DMS79 (cell line): ENCODE measurements at places on chromosomes 2 and 18.

GRCh38 chr2:6474161-6475140, 391.3 kb downstream of the CMPK2 start:
- no peak for DNase-seq

DNA sequence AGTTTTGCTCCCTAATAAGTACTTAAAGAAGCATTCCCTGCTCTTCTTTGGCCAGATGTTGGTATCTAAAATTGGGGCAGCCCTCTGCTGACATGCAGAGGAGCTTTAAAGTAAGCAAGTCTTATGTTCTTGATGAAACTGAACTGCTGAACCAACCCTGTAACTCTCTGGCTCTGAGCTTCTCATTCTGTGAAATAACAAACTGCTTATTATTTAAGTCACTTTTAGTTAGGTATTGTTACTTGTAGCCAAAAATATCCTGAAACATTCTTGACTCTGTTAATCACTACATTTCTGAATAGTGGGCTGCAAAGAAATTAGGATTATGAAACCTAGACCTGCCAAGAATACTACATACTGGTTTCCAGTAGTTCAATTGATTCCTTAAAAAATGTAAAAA, 15.5 kb downstream of the PPP3R1 start:
- DNase-seq = no peak

GRCh38 chr18:11042247-11042646, 107.1 kb downstream of the PIEZO2 start:
- DNase-seq = no peak

GRCh38 chr18:79606621-79607331, 72.8 kb upstream of the CTDP1 start:
- no peak for DNase-seq

DNA sequence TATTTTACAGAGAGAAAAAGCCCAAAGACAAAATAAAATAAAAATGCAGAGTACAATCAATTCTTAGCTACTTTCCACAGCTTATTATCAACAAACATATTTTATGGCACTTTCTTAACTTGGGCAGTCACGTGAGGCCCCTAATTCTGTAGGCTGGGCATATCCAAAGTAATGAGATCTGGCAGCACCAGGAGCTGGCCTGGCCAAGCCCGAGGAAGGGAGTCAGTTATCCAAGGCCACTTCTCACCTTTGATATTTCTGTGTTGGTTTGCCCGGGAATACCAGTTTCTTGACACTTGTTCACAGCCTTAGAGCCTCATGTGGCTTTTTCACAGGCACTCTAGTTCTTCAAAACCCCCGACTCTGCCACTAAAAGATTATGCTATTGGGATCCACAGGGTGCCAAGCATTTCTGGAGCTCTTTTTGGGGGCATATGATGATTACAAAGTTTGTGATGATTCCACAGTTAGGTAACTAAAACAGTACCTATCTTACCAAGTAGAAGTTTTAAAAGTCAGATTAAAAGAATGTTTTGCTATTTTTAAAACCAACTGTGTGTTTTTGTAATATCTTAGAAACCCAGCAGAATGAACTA, 90.4 kb downstream of the MEP1B start:
- DNase-seq = no peak

DNA sequence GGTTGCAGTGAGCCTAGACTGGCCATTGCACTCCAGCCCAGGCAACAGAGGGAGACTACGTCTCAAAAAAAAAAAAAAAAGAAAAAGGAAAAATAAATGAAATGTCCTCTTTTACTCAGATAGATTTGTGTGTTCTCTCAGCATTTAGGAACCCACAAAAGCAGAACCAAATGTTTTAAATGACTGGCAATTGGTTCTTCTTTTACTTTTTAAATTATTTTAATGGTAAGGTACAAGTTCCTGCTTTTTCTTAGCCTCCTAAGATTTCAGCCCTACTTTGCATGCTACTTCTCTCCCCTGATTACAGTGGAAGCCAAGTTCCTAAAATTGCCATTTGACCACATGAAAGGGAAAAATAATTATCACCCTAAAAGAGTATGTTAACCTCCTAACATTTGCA, 23.5 kb downstream of the SRSF7 start:
- no peak for DNase-seq

DNA sequence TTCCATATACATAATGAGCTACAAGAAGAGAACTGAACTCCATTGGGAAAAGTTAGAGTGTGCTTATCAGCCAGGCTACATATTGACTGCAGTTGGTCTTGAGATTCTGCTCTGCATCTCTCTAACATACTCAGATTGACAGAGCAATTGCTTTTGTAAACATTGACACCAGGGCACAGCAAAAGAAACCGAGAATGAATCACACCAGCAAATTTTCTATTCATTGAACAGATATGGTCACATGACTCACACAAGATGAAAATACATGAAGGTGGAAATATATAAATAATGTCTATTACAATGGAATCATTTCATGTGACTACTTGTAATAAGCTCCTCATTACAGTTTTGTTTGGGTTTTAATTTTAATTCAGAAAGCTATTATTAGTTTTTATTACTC, 691.9 kb upstream of the TMEFF2 start:
- no peak for DNase-seq

DNA sequence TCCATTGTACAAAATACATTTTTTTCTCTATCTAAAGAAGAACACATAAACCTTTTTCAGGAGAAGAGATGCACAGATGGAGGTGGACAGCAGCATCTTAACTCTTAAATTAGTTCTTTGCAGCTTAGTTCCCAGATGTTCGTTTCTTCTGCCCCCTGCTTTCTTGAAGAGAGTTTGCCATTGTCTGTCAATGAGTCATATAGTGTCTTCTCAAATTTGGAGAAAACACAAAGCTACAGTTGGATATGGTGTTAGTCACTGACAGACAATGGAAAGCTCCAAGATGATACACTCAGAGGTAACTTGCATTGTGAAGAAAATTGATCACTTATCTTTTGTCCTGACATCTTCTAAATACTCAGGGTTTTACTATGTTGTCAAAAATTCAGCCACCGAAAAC, 48.8 kb upstream of the TMEFF2 start:
- no peak for DNase-seq

DNA sequence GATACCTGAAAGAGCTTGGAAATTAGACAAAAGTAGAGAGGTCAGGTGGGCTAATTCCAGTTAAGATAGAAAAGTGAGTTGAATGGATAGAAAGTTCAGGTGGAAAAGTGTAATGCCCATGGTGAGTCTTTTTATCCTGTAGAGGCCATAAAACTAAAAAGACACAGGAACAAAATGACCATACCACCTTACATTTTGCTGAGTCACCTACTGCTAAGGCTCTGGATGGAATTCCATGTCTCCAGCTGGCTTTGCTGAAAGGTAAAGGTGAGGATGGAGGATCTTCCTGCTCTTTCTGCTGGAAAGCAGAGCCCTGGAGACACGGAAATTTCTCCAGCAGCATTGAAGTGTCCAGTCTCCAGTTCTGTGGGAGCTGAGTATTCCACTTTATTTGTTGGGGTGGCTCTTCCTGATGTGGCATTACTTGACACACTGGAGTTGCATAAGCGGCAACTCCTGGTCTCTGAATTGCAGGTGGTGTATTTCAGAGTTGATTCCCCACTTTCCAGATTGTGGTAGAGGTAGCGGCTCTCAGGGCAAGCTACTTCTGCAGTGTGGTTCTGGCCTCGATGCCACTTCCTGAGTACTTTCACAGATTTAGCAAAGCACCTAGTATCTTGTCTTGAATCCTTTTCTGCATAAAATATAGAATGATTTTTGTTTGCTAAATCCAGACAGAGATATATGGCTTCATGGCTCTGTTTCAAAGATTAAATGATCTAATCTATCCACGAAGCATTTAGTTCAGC, 10.7 kb downstream of the IL1RL2 start:
- no peak for DNase-seq

- no peak for DNase-seq
These were observed 1674.5 kb upstream of the NXPH2 start for GRCh38 chr2:140454717-140455116.

- DNase-seq = no peak
These were observed 113.5 kb downstream of the NYAP2 start for GRCh38 chr2:225512876-225513540.

GRCh38 chr2:238326801-238327365, 6.6 kb downstream of the TRAF3IP1 start:
- DNase-seq = no peak

- no peak for DNase-seq
These were observed 142.9 kb upstream of the HDAC4 start for GRCh38 chr2:239543702-239544101.

DNA sequence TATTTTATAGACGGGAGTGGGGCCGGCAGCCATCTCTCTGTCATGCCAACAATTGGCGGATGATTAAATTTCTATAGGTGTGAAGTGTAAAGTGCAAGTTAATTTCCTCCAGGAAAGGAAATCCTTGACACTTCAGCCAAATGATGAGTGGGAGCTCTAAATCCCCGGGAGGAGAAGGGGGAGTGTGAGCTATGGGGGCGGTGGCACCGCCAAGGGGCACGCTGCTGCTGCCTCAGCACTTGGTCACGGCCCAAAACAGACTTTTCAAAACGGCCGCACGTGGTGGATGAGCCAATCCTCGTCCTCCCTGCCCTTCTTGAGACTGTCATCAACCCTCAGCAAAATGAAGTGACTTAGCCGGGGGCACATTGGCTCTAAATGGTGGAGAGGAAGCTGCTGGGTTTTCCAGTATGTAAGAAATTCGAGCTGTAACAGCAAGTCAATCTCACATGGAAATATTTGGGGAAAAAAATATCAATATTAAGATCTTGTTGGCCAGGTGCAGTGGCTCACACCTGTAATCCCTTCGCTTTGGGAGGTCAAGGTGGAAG, 200.8 kb downstream of the TFCP2L1 start:
- DNase-seq = peak; percentile 81

- no peak for DNase-seq
These were observed 264.7 kb downstream of the MYCN start for GRCh38 chr2:16204886-16205620.

GRCh38 chr2:42519624-42520023, 25.8 kb upstream of the KCNG3 start:
- no peak for DNase-seq

GRCh38 chr18:2002604-2003003, 568.7 kb downstream of the METTL4 start:
- DNase-seq = no peak

- DNase-seq = no peak
These were observed 183.9 kb downstream of the EIPR1 start for GRCh38 chr2:3193443-3194330.

GRCh38 chr2:112812318-112813267, 24.0 kb downstream of the IL1B start:
- DNase-seq = no peak

DNA sequence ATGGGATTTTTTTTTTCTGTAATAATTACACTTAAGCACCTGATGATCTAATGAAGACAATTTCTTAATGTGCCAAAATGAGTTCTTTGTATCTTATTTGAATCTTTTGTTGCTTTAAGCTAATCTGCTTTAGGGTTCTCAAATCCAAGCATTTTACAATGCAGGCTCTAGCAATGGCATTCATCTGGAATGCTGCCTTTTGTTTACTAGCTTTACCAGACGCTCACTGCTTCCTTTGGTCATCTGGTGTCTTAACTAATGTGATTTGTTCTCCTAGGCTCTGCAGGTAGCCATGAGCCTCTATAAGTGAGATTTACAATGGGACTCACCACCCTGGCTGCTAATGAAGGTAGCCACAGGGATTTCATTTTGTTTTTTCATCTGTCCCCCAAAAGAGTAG, 100.3 kb downstream of the GREB1L start:
- no peak for DNase-seq

DNA sequence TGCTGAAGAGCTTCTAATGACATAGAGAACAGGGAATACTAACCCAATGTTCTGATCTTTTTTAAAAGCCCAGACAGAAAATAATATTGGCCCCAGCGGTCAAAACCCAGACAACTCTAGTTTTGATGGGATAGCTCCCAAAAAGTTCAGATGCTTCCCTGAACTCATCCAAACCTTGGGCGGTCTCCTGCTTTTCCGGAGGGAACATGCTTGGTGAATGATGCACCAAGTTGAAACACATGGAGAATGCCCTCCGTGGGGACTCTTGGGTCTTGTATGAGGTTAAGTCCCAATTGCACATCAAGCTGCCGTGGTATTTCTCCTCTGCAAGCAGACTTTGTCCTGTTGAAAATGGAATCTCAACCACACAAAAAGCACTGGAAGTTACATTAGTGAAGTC, 120.7 kb upstream of the CTAGE1 start:
- DNase-seq = no peak

DNA sequence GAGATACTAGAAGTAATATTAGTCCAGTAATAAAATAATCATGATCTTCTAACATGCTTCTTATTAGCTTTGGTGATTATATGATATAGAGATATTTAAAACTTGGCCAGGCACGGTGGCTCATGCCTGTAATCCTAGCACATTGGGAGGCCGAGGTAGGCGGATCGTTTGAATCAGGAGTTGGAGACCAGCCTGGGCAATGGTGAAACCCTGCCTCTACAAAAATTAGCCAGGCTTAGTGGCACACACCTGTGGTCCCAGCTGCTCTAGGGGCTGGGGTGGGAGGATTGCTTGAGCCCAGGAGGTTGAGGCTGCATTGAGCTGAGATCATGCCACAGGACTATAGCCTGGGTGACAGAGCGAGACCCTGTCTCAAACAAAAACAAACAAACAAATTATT, 87.0 kb downstream of the WDR7 start:
- DNase-seq = no peak

DNA sequence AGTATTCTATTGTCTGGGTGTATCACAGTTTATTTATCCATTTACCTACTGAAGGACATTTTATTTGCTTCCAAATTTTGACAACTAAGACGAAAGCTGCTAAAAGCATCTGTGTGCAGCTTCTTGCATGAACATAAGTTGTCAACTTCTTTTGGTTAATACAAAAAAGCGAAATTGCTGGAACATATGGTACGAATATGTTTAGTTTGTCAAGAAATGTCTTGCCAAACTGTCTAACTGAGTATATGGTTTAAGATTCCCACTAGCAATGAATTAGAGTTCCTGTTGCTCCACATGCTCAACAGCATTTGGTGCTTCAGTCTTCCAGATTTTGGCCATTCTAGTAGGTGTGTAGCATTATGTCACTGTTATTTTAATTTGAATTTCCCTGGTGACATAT, 372.3 kb upstream of the NRXN1 start:
- no peak for DNase-seq

GRCh38 chr2:197442857-197443256, 8.0 kb upstream of the SF3B1 start:
- no peak for DNase-seq

DNA sequence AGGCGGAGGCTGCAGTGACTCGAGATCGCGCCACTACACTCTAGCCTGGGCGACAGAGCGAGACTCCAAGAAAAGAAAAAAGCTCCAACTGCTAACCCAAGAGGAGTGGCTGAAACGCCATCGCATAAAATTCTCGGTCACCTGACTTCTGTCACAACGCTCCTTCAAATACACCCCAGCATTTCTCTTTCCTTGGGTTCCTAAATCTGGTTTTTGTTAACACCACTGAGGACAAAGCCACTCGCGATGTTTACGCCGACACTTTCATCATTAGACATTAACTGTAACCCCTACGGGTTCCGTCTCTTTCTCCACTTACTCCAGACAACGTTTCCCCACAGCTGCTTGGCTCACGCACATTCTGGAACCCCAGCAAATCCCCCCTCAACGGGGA, 679 bp downstream of the CLK1 start:
- peak; percentile 44 for DNase-seq

GRCh38 chr2:190649035-190649797, at the start of gene NAB1:
NAB1 (plus strand) TSS chr2:190649083; CDS start chr2:190659177, 10,094 bp downstream.
- peak; percentile 49 for DNase-seq

GRCh38 chr2:62596061-62596921, 90.3 kb upstream of the TMEM17 start:
- no peak for DNase-seq

- no peak for DNase-seq
These were observed 83.9 kb downstream of the AAK1 start for GRCh38 chr2:69559442-69560146.

- DNase-seq = no peak
These were observed 13.8 kb upstream of the CCDC102B start for GRCh38 chr18:68784071-68784470.
